ENCODE measurements at places on chromosomes 6 and 20.

GRCh38 chr6:246352-246751, 45.9 kb upstream of the DUSP22 start:
- DNase-seq = no peak

GRCh38 chr6:23890543-23891227, 235.3 kb upstream of the NRSN1 start:
- DNase-seq = peak; percentile 11

DNA sequence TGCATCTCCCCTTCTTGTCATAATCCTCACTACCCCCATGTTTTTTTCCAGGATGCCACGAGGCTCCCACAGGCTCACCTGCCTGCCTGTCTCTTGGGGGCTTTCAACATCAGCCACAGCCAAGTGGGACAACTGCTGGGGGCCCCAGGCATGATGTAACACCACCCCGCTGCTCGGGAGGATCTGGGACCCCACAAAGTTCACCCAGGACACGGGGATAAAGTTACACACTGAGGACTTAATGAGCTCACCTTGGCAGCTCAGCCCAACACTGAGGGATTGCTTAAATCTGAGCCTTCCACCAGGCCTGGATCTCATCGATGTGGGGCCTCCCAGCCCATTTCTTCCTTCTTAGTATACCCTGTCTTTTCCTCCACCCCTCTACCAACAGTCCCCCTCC, 56.4 kb upstream of the NNAT start:
- DNase-seq = no peak

DNA sequence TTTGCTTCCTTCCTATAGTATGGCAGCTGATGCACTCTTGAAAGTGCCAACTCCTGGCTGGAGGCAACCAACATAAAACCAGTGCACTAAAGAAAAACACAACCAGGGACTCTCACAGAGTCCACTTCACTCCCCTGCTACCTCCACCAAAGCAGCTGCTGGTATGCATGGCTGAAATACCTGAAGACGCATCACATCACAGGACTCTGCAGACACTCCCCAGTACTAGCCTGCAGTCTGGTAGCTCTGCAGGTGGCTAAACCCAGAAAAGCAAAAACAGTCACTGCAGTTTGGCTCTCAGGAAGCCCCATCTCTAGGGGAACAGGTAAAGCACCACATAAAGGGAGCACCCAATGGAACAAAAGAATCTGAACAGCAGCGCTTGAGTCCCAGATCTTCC, 473.0 kb upstream of the SPTLC3 start:
- no peak for DNase-seq

- no peak for DNase-seq
Observed at GRCh38 chr6:107956586-107957307, 1.3 kb downstream of the SEC63 start.

GRCh38 chr20:4444404-4444803, 277.3 kb upstream of the PRND start:
- no peak for DNase-seq

- no peak for DNase-seq
Observed at GRCh38 chr6:145839653-145840052, 25.1 kb upstream of the FBXO30 start.

- DNase-seq = no peak
Observed at GRCh38 chr6:170034294-170034693, 256.6 kb downstream of the DLL1 start.

DNA sequence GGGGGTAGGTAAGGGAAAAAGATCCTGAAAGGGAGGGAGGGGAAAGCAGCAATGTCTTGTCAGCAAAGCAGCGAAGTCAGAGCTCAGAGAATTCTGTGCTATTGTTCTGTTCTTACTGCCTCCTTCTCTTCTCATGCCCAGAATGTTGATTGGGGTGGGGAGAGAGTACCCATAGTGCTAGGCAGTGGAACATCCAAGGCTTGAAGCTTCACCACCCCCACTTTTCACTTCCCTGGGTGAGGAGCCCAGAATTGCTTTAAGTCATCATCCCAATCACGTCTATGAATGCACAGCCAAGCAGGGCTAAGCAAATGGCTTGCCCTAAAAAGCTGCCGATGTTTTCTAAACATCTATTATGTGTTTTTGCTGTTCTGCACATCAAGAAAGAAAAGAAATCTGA, 16.5 kb downstream of the REPS1 start:
- DNase-seq = peak; percentile 15

DNA sequence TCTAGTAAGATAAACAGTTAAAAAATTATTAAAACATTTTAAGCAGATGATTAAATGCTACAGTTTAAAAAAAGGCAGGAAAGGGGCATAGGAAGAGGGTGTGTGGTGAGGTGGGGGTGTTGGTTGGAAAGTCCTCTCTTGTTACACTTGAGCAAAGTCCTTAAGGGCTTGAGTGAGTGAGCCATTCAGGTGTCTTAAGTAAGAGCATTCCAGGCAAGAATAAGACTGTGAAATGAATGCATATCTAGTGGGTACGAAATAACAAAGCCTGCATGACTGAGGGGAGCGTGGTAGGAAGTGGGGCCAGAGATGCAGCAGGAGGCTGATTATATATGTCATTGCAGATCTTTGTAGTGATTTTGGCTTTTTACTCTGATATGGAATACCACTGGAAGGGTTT, 5.1 kb downstream of the CDKAL1 start:
- DNase-seq = no peak

DNA sequence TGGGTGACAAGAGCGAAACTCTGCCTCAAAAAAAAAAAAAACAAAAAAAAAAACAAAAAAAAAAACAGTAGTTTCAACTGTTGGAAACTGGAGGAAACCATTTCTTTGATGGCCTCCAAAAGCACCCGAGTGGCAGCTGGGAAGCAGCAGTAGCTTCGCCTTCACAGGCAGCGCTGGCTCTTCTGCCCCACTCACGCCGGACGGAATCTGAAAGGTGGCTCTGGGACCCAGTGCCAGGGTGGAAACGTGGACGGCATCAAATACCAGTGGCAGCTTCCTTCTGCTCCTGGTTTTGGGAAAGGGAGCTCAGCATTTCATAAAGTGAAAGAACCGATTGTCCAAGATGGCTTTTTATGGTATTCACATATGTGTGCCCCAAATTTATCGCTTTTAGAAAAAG, 159.4 kb downstream of the SMOC2 start:
- DNase-seq = no peak

GRCh38 chr6:10383331-10384090, 31.4 kb downstream of the TFAP2A start:
- DNase-seq = peak; percentile 86

DNA sequence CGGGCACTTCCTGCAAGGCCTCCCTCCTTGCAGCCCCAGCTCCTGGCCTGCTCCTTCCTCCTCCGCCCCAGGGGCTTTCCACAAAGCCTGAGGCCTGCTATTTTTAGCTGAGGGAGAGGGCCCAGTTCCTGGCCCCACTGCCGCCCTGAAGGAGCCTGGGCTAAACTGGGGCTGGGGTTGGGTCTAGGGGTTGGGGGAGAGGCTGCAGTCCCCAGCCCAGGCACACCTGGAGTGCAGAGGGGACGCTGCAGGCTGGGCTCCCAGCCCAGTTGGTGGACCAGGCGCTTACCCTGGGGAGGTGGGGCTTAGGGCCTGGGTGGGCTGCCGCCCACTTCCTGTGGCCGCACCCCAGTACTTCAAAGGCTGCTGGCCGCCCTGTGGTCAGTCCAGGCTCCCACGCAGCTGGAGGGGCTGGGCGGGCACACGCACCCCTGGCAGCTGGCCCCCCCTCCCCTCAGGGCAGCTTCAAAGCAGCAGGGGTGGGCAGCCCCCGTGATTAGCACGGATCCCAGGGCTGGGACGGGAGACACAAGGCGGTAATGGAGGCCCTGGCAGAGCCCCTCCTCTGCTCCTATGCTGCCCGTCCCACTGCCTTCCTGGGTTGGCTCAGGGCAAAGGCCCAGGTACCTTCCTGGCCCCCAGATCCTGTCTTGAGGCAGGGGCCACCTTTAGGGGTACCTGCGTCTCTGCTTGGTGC, 7.1 kb upstream of the ABHD16B start:
- no peak for DNase-seq

GRCh38 chr6:87636315-87636714, 46.4 kb downstream of the ORC3 start:
- DNase-seq = no peak

DNA sequence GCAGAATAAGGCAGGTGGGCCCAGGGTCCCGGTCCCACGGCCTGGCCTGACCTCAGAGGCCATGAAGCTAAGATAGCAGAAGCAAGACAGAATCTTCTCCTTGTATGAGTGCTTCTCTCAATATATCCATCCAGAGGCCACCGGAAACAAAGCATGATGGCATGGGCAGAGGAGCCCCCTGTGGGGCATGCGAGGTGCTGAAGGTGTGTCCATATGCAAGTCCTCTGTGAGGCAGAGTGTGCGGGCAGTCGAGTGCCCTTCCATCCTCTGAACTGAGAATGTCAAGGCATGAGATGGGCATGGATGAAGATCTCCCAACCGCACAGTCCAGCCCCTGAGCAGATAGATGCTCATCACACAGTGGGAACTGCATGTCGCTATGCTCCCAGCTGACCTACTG, 9.8 kb upstream of the GGTLC1 start:
- DNase-seq = no peak

GRCh38 chr6:89360415-89360999, 8.0 kb upstream of the UBE2J1 start:
- DNase-seq = no peak

- DNase-seq = no peak
Observed at GRCh38 chr6:111503660-111504059, 20.6 kb upstream of the REV3L start.

- peak; percentile 91 for DNase-seq
Observed at GRCh38 chr6:119147101-119148053, 68.9 kb upstream of the FAM184A start.

DNA sequence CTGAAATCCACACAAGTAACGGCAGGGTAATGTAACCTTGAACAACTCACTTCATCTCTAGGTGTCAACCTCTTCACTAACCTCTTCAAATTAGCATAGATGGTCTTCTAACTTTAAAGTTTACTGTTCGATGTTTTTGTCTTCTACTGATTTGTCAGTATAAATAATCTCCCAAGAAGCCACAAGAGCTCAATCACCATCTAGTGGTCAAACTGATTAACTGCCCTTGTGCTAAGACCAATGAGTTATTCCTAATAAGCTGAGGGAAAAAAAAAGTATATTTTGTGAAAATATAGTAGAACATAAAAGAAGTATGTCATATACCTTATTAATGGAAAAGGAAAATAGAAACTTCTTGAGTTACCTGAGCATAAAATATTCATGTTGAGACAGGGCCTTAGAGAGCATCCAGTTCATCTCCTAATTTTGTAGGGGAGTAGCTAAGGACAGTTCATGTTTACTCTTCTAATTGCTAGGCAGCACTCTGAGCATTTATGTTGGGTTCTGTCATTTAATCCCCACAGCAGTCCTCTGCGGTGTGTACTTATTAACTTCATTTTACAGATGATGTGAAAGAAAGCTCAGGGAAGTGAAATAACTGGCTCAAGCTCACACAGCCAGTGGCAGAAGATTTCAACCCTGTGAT, 317.1 kb downstream of the ESR1 start:
- no peak for DNase-seq

DNA sequence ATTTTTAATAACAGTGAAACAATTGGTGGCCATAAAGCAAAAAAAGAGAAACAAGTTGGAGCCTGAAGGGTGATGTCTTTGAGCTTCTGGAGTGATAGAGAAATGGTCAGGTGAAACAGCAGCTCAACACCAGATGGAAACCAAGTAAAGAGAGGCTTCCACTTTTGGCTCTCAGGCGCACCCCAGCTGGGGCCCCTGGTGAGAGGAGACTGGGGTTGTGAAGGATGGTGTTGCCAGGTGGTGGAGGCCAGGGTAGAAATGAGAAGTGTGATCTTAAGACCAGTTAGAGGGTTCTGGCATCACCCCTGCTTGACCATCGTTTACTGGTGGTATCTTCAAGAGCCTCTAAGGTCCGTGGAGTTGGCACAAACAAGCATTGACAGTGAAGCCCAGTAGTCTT, 126.0 kb upstream of the AKIRIN2 start:
- DNase-seq = no peak

DNA sequence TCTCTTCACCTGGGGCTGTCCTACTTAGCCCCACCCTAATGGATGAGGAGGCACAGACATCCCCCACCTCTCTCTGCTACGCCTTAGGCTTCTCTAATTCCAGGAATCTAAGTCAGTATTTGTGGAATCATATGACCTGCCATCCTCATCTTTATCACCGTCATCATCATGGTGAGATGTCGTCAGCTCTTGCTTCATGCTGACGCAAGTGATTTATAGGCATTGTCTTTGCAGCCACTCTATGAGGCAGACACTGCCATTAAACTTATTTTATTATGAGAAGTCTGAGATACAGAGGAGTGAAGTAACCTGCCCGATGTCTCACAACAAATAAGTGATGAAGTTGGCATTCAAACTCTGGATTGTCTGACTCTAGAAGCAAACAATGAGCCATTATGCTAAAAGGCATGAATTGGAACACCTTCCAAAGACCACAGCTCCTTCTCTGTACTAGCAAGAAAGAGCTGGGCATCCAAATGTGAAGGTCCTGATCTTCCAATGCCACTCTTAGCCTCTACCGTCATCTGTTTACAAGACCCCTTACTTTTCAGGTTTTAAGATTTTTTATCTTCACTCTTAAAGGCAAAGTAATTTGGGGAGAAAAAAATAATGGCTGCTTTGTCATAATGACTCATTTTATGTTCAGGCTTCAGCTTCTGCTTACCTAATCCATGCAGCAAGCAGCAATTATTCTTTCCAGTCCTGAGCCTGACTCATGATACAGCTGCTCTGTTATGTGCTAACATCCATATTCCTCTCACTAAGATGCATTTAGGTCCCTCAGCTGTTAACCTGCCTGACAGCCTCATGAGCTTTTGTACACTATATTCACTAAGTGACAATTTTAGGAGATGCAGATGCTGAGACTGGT, 113.7 kb upstream of the BCLAF1 start:
- peak; percentile 54 for DNase-seq

GRCh38 chr6:33769248-33769821, 19.6 kb downstream of the LEMD2 start:
- DNase-seq = no peak

DNA sequence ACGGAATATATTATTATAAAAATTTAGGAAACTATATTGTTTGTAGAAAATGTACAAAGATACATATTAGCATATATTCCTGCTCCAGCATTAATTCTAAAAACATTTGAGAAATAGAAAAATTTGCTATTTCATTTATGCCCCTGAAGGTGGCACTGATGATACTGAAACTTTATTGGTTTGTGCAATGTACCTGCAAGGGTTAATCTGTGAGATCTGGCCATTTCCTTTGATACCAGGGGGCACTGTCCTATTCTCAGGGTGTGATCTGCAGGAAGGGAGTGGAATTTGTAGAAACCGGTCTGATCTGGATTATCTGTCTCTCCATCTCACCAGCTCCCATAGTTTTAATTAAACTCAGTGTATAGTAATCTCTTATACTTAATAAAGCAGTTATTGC, 625.1 kb upstream of the IMPG1 start:
- DNase-seq = no peak

- no peak for DNase-seq
Observed at GRCh38 chr6:143196525-143197225, 136.0 kb downstream of the AIG1 start.

- no peak for DNase-seq
Observed at GRCh38 chr6:75180864-75181263, 25.0 kb downstream of the COL12A1 start.

- DNase-seq = no peak
Observed at GRCh38 chr6:19613678-19614077, 223.5 kb upstream of the ID4 start.

All from MG63 (cell line).